Hippocampal formation (tissue), 2 donors: ENCODE measurements at places on chromosomes 5 and 9.

DNA sequence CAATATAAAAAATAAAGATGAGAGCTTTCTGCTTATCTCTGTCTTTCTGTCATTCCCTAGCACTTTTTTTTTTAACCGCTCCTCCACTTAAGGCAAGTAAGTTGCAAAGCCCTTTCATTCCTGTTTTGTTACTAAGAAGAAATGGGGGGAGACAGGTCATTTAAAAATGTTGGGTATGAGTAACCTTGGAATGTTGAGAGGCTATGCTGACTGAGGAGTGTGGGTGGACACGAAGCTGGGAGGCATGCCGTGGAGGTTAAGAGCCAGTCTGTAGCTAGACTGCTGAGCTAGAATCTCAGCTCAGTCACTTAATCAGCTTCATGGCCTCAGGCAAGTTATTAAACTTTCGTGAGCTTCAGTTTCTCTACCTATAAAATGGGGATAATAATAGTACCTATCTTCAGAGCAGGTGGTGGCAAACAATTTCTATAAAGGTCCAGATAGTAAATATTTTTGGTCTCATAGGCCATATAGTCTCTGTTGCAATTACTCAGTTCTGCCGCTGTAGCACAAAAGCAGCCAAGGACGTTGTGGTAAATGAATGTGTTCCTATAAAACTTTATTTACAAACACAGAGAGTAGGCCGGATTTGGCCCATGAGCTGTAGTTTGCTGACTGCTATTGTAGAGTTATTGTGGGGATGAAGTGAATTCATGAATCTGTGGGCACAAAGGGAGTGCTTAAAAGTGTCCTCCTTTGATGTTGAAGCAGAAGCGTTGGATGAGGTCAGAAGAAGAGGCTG lies 220.0 kb downstream of the GABBR2 start:
- DNase-seq, result no peak

GRCh38 chr5:179621551-179622214 lies 1.8 kb downstream of the HNRNPH1 start:
- no peak for DNase-seq

GRCh38 chr9:114720086-114720676 lies 38.2 kb upstream of the TEX48 start:
- DNase-seq, result no peak

- no peak for DNase-seq
Measured at GRCh38 chr9:33752130-33752637, 43.2 kb upstream of the PRSS3 start.

- DNase-seq, result peak; percentile 52
Measured at GRCh38 chr5:94618029-94618492, 343 bp downstream of the KIAA0825 start.

DNA sequence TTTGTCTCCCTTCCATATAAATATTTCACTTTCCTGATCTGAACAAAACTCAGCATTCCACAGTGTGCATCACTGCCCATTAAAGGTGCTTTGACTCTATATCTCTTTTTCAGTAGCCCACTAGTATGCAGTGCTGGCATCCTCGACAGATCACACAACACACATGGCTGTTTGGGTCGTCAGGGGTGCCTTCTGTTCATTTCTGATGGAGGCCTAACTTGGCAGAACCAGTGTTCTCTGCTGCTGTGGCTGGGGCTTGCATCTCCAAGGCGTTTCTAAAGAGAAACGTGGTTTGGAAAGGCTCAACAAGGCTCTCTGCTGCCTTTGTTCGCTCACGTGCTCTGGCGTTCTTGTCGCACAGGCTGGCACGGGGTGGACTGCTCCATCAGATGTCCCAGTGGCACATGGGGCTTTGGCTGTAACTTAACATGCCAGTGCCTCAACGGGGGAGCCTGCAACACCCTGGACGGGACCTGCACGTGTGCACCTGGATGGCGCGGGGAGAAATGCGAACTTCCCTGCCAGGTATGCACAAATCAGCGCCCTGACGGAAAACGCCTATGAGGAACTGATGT lies 97.7 kb upstream of the PRRC1 start:
- no peak for DNase-seq

DNA sequence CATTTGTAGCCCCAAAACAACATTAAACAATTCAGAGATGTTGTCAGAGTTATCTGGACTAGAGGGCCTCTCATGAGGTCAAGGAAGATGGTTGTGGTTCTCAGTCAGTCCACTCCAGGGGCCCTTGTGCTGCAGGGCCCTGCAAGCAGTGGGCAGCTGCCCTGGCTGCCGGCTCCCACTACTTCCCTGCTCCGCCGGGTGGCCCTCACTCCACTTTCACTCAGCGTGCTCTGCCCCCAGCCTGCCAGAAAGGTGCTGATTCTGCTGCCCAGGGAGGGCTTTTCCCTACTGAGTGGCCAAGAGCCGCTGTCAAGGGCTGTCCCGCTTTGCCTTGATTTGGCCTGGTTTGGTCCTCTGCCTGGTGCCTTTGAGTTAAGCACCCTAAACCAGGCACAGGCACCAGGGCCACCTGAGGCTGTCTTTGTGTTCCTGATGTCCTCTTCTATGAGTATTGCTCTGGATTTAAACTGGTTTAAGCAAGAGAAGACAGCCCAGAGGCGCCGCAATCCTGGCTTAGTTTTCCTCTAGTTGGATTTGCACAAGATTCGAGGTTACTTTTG lies 117.2 kb downstream of the GADD45G start:
- no peak for DNase-seq

DNA sequence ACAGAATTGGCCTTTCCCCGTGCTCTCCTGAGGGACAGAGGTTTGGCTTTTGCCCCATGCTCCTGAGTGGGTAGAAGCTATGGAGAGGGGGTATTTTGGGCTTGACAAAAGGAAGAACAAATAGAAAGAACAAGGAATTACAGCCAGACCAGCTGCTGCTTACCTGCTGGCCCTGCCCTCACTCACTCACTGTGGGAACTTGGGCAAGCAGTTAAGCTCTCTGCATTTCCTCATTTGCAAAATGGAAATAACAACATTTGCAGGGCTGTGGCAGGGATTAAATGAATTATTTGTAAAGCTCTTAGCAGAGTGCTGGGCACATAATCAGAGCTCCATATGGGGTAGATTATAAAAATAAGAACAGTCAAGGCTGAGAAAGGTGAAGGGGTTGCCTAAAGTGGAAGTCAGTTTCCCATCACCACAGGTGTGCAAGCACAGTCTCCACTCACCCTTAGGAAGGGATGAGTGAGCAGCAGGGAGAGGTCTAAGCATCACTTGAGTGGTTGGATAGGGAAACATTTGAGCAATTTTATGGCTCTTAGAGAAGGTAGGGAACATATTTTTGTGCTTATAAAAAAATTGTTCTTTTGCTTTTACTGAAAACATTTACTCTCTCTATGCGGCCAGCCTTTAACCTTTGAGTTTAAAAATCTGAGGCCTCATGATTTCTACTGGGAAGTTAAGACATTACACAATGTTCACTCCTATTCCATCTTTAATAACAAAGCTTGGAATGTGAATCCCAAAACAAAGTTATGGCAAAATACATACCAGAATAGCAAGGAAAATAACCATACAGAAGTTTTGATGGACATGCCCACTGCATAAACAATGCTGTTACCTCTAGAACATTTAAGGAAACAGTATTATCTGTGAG lies 42.8 kb upstream of the LHFPL2 start:
- DNase-seq, result no peak

GRCh38 chr5:33371660-33372059 lies 69.1 kb upstream of the TARS1 start:
- DNase-seq, result no peak

- DNase-seq, result no peak
Measured at GRCh38 chr5:142845402-142845921, 75.3 kb downstream of the ARHGAP26 start.

- no peak for DNase-seq
Measured at GRCh38 chr9:6702707-6703106, 55.1 kb upstream of the KDM4C start.

- DNase-seq, result no peak
Measured at GRCh38 chr9:7174884-7175283, 417.1 kb downstream of the KDM4C start.

DNA sequence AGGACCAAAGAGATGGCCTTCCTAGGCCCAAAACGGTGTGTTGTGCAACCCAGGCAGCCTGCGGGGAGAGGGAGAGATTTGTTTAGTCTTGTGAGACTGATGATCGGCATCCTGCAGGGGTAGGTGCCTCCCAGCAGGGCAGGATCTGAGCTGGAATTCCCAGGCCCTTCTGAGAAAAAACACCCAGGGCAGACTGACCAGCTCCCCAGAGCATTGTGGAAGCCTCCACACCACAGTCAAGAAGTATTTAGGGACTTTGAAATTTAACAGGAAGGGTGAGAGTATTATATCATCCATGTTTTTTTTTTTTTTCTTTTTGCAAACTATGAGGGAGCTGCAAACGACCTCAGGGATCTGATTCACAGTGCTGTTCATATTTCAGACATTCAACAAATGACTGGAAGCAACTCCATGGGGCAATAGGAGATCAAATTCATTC lies 104.5 kb upstream of the LHFPL2 start:
- DNase-seq, result no peak

DNA sequence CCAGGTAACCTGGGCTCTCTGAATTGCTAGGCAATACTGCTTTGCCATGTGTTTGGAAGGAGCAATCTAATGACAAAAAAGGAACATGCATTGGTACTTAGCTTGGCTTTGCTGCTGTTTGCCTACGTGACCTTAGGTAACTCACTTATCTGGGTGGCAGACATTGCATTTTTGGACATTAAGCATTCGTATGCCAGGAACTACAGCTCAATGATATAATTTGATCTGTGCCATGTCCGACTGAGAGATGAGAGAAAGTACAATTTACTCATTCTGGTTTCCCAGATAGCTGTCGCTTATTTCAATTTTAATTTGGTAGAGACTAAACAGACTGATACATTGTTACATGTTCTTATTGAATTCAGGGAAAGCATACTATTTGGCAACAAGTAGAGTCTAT lies 63.2 kb upstream of the FRRS1L start:
- DNase-seq, result no peak

- DNase-seq, result no peak
Measured at GRCh38 chr5:159003045-159004030, 96.4 kb downstream of the EBF1 start.

- no peak for DNase-seq
Measured at GRCh38 chr5:26889815-26890214, 148.6 kb downstream of the CDH9 start.

- no peak for DNase-seq
Measured at GRCh38 chr5:138745268-138745667, 8.0 kb upstream of the CTNNA1 start.

GRCh38 chr5:173534664-173535063 lies 81.8 kb downstream of the BOD1 start:
- no peak for DNase-seq

GRCh38 chr5:128441941-128442350 lies 96.1 kb downstream of the FBN2 start:
- no peak for DNase-seq

- DNase-seq, result no peak
Measured at GRCh38 chr9:130692321-130692720, 1.3 kb upstream of the EXOSC2 start.

DNA sequence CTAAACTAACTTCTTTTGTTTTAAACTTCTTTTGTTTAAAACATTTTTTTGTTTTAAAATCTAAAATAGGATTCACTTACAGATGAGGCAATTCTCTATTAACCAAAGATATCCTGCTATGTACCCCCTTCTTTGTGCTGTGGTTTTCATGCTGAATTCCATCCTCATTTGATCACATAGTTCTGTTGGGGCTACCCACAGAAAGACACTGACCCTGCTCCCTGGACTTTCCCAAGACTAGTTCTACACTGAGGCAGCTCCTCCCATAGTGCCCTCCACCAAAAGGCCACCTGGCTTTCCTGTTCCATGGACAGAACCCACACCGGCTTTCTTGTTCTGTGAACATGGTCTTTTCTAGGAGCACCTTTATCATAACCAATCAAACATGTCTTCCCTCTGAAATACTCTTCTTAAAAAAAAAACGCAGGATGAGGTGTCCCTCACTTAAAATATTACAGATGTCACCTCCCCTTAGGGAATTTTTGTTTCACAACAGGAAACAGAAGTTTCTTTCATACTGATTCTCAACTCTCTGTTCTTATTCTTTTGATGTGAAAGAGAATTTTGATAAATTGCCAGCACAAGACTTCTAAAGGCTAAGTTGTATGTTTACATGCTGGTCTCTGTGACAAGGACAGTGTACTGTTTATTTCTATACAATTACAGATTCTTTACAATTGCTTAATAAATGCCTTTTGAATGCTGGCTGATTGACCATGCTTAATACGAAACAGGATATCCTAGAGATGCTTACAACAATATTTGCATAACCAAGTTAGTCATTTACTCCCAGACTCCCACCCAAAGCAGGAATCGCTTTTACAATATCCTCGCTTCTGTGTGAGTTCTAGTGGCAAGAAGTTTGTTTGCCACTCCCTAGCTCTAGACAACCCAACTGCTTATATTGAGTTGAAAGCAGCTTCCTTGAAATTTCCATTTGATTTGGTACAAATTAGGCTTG lies 300.4 kb downstream of the DTWD2 start:
- DNase-seq, result no peak

- DNase-seq, result no peak
Measured at GRCh38 chr5:111309384-111309783, 85.2 kb downstream of the CAMK4 start.

GRCh38 chr5:142870532-142871362 lies 100.6 kb downstream of the ARHGAP26 start:
- DNase-seq, result no peak

DNA sequence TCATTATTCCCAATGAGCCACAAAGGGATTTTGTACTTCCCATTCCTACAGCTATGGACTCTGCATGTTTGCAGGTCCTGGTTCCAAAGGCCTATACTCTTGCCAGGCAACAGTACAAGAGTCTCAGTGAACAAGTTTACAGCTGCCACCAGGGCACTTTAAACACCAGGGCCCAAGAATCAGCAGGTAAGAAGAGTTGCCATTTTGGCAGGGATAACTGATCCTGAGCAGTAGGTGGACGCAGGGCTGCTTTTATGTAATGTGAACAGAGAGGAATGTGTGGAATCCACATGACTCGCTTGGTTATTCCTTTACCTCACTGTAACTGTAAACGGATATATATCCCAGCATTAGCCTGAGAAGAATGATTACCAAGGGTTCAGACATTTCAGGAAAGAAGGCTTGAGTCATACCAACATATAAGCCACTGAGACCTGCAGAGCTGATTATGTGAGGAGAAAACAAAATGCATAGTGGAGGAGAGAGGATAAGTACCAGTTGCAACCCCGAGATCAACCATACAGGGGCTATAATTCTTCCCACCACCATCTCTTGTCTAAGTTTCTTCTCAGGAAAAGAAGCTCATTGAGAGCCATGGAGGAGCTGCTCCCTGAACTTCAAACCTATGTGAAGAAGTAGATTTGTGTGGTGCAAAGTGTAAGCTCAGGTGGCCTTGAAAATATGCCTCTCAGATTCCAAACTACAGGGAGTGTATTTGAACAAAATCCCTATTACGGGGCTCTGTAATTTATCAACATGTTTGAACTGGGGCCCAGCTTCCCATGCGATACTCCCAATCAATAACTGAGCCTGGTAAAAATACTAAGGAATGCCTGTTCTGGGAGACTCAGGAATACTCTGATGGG lies 24.6 kb downstream of the RAPGEF6 start:
- DNase-seq, result no peak

GRCh38 chr9:123997665-123998277 lies 13.8 kb upstream of the LHX2 start:
- DNase-seq, result no peak
